ENCODE measurements at places on chromosomes 3 and 15. TPM values are rescaled to one million over a fixed set of nuclear protein-coding genes. Genes with fewer than 3 reads are reported as not detected.

The H1-8 gene
- not detected for total RNA-seq

The FAM43A gene
- total RNA-seq, result 59.8 TPM

The CCDC191 gene
- 1.3 TPM for total RNA-seq

DNA sequence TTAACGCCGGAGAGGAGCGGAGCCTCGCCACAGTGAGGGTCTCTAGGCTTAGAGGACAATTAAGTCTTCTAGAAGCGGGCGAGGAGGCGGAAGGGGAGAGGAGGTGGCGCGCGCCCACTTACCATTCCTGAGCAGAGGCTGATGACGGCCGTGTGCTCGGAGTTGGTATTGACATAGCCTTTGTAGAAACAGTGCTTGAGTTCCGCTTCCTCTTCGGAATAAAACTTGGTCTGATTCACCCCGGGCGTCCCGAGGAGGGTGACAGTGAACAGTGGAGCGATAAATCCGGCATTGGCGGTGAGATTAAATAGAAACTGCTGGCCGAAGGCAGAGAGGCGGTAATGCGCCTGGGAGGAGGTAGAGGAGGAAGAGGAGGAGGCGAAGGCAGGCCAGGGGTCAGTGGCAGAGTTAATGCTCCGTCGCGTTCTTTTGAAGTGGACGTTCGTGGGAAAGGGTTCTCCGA lies 1.3 kb downstream of the ADAMTS9 start:
- DNase-seq, result peak; percentile 2

DNA sequence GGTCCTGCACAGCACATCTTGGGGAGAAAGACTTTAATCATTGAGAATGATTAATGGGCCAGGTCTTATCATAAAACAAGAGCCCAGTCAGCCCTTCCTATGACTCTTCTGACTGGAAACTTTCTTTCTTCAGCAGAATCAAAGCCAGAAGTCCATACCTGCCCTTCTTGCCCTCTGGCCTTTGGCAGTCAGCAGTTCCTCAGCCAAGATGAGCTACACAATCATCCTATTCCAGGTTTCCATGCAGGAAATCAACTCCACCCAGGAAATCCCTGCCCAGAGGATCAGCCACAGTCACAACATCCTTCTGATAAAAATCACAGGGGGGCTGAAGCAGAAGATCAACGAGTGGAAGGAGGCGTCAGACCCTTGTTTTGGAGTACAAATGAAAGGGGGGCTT lies 26.9 kb downstream of the ZNF589 start:
- peak; percentile 21 for DNase-seq

GRCh38 chr3:65060904-65061303 lies 373.1 kb upstream of the ADAMTS9 start:
- no peak for DNase-seq

- peak; percentile 33 for DNase-seq
Observed at GRCh38 chr3:121834157-121834670, 646 bp downstream of the IQCB1 start.

DNA sequence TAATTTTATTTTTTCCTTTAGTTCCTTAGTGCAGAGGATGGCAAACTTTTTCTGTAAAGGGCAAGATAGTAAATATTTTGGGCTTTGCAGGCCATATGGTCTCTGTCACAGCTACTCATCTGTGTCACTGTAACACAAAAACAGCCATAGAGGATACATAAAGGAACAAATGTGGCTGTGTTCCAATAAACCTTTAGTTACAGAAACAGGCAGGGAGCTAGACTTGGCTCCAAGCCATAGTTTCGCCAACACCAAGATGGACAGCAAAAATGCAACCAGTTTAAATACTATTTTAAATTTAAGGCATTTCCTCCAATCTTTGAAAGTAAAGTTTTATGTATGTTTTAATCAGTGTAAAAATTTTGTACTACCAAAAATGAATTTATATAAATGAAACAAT lies 753.4 kb downstream of the FHIT start:
- no peak for DNase-seq

DNA sequence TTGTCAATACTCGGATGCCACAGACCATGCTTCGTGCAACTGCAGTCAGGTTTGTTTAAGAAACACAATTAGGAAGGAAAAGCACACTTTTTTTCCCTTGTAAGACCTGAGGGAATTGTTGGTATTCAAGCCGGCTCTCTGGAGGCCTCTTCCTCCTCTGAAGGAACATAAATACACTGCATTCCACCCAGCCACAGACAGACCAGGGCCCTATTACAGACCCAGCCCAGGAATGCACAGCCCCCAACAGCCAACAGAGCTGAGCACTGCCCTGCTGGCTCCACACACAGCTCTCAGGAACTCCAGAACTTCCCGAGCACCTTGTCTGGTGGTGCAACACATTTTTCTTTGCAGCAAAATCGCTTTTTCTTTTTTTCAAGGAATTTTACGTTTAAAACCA lies 488.7 kb upstream of the PROK2 start:
- DNase-seq, result no peak

DNA sequence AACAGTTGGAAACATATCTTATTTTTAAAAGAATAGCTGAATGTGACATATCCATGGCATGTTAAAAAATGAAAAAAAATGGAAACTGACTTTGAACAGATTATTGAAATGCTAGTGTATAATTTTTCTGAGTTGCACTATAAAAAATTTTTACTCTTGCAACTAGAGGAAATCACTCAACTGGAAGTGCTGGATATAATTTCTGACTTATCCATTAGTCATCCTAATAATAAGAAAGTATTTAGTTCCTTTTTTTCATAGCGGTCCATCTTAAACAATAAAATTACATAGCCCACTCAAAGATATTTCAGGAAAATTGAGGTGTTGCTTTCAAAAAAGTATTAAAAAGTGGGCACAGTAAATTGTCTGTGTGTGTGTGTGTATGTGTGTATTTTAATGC lies 80.7 kb downstream of the MBNL1 start:
- peak; percentile 71 for DNase-seq

GRCh38 chr3:138348754-138349739 lies 668 bp downstream of the MRAS start:
- DNase-seq, result no peak
